Kidney (tissue), 22 donors: ENCODE measurements at places on chromosomes 4 and X.

DNA sequence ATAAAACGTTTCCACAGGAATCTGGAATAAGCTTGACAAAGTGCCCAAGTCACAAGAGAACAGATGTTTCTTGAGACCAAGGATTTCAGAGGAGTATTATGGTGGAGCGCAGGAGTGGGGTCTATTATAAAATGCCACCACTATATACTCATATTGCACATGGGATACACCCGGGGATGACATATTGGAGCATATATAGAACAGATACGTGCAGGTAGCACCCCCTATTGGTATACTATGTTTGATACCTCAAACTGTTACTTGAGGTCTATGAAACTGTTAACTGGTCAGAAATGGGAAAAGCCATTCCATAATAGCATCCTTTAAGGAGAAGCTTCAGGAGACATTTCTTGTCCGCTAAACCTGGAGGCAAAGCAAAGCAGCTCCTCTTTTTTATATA, 86.0 kb downstream of the PCYT1B start:
- no peaks in the 10 kb centered on the region for H3K36me3 ChIP-seq
- H3K4me3 ChIP-seq = no peak overlapping the region
- H3K27me3 ChIP-seq = no peaks in the 10 kb centered on the region
- H3K4me1 ChIP-seq = no peaks in the 10 kb centered on the region
- no peak for DNase-seq

DNA sequence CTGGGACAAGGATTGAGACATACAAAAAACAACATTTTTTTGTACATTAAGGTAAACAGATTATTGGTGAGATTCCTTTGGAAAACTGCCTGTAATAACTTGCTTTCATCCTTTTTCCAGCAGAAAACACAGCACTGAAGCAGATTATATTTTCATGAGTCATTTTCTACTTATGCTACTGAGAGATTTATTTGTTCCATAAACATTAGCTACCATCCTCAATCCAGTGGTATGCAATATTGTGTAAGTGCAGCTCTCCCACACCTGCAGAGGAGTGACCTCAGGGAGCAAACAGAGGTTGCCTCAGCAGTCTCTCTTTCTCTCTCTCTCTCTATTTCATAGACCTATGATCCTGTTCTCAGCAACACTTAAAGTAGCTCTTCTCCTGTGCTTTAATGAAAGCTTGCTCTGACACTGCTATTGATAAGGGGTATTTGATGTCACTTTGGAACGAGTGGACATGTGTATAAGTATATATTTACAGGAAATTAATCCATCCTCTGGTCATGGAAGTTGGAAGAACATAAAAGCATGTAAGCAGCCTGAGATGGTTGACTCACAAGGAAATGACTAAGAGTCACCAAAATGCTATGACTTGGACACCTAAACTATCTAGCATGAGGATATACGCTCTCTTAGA, 163.7 kb upstream of the SPANXC start:
- no peaks in the 10 kb centered on the region for H3K27me3 ChIP-seq
- H3K4me3 ChIP-seq = no peak overlapping the region
- peak; percentile 3 for DNase-seq
- no peak overlapping the region for H3K27ac ChIP-seq

DNA sequence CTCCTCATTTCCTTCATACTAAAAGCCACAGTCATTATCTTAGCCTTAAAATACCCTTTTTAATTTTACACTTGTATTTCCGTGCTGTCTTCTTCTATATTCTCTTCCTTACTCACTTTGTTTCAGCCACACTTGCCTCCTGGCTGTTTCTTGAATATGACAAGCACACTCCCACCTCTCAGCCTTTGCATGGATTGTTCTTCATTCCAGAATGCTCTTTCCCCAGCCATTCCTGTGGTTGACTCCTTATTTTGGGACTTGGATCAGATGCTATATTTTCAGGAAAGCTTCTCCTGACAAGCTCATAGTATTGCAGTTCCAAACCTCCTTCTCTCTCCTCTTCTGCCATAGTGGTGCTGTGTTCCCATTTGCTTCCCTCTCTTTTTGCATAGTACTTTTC, 291.3 kb downstream of the PDHA2 start:
- H3K36me3 ChIP-seq = no peaks in the 10 kb centered on the region
- H3K4me1 ChIP-seq = no peaks in the 10 kb centered on the region
- no peaks in the 10 kb centered on the region for H3K27me3 ChIP-seq
- no peak overlapping the region for H3K27ac ChIP-seq

DNA sequence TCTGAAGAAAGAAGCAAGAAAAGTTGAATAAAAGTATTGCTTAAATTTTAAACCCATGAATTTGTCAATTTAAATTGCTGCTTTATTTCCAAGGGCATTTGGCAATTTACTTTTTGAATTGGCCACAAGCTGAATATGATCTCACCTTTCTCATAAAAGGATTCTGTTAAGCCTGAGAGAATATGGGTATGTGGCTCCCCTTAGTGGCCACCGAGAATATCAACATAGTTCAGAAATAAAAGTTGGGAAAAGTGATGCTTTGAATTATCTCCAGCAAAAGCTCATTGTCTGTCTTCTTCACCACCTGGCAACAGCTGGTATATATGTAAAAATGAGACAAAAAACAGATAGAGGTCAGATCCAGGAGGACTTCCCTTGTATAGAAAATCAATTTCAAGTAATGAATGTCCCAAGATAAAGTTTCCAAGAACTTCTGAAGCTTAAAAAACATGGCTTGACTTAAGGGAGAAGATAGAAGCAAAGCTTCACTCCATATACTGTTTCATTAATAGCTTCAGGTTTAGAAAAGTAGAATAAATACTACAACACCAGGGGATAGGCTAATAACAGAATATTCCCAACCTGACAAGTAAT, 290.7 kb upstream of the FAM241A start:
- no peak overlapping the region for H3K4me3 ChIP-seq
- DNase-seq = no peak
- H3K27me3 ChIP-seq = no peaks in the 10 kb centered on the region
- no peak overlapping the region for H3K27ac ChIP-seq
- H3K4me1 ChIP-seq = no peaks in the 10 kb centered on the region

DNA sequence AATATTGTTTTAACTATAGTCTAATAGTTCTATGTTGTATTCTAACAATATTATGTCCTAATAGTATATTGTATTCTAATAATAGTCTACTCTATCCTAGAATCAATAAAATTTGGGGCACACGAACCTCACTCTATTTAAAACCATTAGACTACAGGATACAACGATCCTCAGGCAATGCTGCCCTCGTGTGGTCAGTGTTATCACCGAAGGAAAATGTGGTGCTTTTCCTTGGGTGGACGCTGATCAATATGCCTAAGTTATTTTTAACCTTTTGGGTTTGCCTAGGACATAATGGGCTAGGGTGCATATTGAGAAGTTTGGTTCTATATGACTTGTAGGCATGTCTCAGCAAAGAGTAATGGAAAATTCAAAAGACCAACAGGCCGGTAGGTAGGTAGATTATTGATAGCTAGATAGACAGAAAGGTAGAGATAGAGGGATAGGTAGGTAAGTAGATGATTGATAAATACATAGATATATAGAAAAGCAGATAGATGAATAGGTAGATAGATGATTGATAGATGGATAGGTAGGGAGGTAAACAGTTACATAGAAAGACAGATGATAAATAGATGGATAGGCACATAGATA, 75.1 kb downstream of the PRKX start:
- H3K4me1 ChIP-seq = no peaks in the 10 kb centered on the region
- no peaks in the 10 kb centered on the region for H3K27me3 ChIP-seq
- no peak overlapping the region for H3K27ac ChIP-seq
- no peak overlapping the region for H3K4me3 ChIP-seq
- H3K36me3 ChIP-seq = no peaks in the 10 kb centered on the region
- DNase-seq = peak; percentile 34
